ENCODE measurements at places on chromosomes 5 and 9.

DNA sequence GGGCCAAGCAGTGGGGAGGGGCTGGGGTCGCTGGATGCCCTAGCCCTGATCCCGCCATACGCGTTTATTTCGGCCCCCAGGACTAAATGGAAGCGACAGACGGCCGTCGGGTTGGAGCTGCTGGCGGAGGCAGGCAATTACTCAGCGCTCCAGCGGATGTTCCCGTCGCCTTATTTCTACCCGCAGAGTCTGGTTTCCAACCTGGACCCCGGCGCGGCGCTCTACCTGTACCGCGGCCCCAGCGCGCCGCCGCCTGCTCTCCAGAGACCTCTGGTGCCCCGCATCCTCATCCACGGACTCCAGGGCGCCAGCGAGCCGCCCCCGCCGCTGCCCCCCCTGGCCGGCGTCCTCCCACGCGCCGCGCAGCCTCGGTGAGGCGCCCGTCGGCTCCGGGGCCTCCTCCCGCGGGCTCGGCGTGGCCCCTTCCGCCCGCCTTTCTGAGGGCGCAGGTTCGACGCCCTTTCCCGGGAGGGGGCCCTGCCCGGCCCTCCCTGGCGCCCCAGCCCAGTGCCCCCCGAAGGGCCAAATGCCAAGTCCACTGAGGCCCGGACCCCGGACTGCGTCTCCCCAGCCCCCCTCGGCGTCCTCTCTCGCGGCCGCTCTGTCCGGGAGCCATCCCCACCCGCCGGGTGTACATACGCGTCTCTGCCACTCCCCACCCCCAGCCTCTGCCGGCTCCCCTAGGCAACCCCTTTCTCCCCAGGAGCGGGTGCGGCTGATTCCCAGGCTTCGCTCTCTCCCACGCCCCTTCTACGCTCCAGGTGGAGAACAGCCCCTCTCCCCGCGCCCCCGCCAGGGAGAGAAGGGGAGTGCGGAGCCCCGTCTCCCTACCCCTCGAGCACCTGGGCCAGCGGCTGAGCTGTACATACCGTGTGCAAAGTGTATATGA lies 7.0 kb downstream of the BARHL1 start:
- DNase-seq: no peak

GRCh38 chr9:130599625-130600024 lies 20.2 kb downstream of the FUBP3 start:
- DNase-seq: no peak

DNA sequence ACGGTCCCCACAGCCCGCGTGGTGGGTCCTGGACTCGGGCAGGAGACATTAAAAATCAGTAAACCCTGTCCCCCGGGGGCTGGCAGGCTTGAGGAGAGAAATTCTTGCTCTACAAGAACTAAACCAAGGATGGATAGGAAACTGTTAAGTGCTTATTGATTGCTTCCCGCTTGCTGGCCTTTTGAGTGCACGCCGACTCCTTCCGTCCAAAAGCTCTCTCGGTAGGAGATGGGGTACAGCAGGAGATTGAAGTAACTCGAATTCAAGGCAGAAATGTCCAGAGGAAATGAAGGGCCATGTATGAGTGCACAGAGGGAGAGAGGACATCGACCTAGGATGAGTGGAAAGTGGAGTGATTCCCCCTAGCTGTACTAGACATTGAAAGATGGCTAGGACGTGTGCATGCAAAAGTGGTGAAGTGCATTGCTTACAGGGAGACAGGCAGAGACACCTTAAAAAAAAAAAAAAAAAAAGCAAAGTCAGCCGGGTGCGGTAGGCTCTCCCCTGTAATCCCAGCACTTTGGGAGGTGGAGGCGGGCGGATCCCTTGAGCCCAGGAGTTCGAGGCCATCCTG lies 923 bp downstream of the RECK start:
- DNase-seq: no peak

- no peak for DNase-seq
Measured at GRCh38 chr5:143207563-143208364, 195.7 kb downstream of the NR3C1 start.

DNA sequence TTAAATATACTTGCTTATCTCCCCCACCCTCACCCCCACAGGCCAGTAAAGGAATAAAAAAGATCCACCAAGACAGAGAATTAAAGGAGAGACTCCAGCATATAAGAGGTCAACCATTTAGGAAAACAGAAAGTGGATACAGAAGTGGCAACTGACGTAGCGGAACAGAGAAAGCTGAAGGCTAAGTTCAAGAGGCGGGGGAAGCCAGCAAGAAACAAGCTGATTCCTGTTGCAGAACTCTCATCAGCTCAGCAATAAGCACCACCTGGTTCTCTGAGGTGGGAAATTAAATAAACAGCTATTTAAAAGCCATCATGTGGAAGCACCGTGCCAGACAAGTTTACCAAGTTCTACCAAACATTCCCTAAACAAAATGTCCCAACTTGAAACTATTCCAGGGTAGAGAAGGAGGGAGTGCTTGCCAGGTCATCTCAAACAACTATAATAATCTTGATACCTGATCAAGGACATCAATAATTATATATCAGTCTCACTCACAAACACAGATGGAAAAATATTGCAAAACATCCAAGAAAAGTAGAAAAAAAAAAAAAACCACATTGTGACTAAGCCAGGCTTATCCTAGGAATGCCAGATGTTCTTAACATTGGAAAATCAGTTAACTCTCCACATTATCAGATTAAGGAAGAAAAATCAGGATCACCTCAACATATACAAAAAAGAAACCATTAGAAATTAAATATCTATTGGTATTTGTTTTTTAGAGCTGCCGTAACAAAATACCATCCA lies 7.3 kb upstream of the ARL15 start:
- DNase-seq: no peak

DNA sequence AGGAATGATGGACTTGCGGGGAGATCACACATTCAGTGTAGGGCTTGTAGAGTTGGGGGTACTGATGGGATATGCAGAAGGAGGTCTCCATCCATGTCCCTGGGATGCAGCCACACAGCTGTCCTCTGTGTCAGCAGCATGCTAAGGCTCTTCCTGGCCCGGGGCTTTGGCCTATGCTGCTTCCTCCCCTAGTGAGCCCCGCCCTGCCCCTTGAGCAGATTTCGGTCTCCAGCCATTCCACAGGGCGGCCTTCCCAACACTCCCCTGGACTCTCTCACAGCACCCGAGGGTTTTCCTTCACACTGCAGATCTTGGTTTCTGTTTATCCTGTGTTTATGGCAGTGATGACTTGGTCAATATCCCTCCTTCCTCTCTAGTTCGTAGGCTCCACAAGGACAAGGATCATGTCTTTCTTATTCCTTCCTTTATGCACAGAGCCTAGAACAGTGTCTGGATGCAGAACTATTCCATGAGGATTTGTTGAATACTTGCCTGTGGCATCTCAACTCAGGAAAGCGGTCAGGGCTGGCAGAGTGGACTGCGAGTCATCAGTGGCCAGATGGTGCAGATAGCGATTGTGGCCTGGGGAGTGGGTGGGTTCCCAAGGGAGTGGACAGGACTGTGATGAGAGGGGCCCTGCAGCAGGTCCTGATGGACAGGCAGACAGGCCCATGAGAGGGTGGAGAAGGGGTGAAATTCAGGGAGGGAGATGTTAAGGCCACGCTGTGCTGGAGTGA lies 114.2 kb downstream of the RGS3 start:
- no peak for DNase-seq

DNA sequence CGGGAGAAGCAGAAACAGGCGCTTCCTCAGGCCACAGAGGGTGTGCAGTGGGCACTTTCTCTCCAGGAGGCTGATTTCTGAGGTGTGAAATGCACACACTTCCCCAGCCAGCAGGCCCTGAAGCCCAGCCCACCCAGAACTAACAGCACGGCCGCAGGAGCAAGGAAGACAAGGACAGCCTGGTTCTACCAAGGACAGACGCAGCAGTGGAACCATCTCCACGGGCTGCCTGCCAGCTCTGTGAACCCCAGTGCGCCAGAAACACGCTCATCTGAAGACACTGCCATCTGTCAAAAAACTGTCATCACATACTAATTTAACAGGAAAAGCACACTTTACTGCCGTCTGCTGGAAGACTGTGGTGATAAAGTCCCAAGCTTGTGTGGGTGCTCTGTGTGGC lies 40.7 kb downstream of the MAPK9 start:
- no peak for DNase-seq

- DNase-seq: no peak
Measured at GRCh38 chr5:159805021-159805420, 111.3 kb upstream of the ADRA1B start.

Data from stimulated activated CD4-positive, alpha-beta T cell treated with anti-CD3 and anti-CD28 coated beads, Interleukin-1b, Interleukin-23, amount 100 ng/mL, for 1 hour (primary cell).